ENCODE measurements at places on chromosomes 7 and 10. TPM values are rescaled to one million over a fixed set of nuclear protein-coding genes. Genes with fewer than 3 reads are reported as not detected.

DNA sequence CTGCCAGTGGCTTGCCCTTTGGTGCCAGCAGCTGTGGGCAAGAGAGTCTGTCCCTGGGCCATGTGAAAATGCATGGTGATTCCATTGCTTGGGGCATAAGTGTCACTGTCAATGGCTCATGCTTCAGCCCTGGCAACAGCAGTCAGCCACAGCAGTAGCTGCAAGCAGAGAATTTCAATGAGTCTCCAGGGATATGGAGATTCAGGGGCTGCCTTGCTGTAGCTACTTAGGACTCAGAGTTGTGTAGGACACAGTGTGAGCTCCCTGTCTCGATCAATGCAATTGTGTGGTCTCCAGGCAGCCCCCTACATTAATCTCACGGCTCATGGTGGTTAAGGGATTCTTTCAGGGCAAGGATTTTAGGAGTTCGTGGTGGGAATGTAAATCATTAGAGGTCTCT lies 126.3 kb upstream of the STARD3NL start:
- no peak for DNase-seq

- DNase-seq: no peak
Observed at GRCh38 chr10:128894641-128895040, 572.4 kb upstream of the MGMT start.

DNA sequence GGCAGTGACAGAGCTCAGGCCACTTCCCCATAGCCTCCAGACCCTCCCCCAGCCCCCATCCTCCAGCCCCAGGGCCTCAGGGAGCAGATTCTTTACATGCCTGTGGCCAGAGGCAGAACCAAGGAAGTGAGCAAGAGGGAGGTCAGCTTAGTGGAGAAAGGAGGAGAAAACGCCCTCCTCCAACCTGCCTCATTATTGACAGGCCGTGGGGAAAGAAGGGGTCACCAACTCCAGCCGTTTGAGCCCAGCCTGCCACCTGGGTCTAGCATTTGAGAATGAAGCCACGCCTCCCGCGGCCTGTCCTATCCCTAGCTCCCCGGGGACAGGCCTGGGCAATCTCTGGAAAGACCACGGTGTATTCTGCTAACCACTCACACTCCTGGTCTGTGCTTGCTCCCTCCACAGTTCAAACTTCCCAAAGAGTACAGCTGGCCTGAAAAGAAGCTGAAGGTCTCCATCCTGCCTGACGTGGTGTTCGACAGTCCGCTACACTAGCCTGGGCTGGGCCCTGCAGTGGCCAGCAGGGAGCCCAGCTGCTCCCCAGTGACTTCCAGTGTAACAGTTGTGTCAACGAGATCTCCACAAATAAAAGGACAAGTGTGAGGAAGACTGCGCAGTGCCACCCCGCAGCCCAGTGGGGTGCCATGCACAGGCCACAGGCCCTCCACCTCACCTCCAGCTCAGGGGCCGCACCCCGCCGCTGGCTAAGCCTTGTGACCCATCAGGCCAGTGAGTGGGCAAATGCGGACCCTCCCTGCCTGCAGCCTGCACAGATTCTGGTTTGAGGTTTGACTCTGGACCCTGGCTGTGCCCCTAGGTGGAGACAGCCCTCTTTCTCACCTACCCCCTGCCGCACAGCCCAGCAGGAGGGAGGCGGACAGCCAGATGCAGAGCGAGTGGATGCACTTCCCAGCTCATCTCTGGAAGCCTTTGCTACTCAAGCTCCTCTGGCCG lies 14.3 kb upstream of the TRIM8 start:
- no peak for DNase-seq

DNA sequence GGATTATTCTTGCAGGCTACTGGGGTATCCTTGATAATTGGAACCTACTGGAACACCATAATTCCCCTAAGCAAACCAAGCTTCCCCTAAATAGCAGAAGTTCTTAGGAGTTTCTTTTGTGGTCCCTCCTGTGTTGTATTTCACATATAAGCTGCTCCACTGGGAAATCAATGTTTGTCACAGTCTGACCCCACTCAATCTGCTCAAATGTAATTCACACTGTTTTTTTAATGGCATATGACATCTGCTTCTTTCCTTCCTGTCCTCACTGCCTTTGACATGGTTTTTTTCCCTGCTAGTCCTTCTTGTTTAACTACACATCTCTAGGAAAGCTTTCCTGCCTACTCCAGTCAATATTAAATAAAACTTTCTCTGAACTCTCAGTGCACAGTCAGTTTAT lies 1.8 kb upstream of the PTPRZ1 start:
- DNase-seq: no peak

GRCh38 chr10:132172091-132173066 lies 14.4 kb upstream of the DPYSL4 start:
- no peak for DNase-seq

- no peak for DNase-seq
Observed at GRCh38 chr10:29976134-29976533, 83.3 kb downstream of the JCAD start.

DNA sequence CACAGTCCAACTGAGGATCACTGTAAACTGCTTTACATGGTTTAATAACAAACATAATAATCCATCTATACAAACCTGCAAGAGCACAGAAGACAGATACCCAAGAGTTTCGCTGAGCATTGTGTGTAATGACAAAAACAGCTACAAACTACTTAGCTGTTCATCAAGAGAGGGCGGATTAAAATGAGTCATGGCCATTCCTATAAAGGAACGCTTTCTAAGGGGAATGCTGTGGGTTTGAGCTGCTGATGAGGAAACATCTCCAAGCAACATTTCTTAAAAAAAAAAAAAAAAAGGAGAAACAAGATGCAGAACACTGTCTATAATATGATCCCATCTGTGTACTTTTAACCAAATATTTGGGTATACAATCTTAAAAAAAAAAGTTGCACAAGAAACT lies 33.8 kb downstream of the VOPP1 start:
- no peak for DNase-seq

Gene PROSER2
- 0.54 TPM for polyA plus RNA-seq

Gene UNC5B
- polyA plus RNA-seq: 0.27 TPM

- DNase-seq: no peak
Observed at GRCh38 chr10:74328388-74328787, 177.4 kb downstream of the ADK start.

GRCh38 chr10:127133672-127134500 lies 62.5 kb downstream of the INSYN2A start:
- no peak for DNase-seq

GRCh38 chr10:68362590-68362989 lies 29.9 kb upstream of the PBLD start:
- no peak for DNase-seq

GRCh38 chr10:9056521-9056920 lies 1002.0 kb downstream of the GATA3 start:
- no peak for DNase-seq

DNA sequence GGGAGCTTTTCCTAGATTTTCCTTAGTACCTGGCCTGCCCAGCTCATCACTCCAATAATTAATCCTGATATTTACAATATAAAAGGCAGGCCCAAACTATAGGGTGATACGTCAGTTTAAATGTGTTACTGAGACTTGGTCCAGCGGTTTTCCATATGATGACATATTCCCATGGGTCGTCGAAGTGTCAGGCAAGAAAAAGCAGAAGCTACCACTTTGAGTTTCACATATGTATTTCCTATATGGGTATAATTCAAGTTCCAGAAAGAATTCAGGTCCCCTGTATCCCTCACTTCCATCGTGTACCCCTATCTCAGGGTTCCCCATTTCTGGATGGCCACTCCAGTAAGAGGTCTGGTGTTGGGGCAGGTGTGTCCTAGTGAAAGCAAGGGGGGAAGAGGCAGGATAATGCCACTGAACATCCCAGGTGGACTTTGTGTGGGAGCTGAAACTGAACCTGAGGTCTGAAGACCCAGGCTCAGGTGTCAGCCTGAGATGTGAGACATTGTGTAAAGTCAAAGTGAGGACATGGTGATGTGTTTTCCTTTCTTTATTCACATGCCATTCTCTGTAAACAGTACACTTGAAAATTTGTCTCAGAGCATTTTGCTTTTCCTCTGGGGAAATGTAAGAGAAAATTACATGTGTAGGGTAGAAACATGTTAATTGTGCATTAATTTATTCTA lies 167.8 kb downstream of the PLXDC2 start:
- DNase-seq: no peak

Gene AS3MT
- 1.6 TPM for polyA plus RNA-seq

DNA sequence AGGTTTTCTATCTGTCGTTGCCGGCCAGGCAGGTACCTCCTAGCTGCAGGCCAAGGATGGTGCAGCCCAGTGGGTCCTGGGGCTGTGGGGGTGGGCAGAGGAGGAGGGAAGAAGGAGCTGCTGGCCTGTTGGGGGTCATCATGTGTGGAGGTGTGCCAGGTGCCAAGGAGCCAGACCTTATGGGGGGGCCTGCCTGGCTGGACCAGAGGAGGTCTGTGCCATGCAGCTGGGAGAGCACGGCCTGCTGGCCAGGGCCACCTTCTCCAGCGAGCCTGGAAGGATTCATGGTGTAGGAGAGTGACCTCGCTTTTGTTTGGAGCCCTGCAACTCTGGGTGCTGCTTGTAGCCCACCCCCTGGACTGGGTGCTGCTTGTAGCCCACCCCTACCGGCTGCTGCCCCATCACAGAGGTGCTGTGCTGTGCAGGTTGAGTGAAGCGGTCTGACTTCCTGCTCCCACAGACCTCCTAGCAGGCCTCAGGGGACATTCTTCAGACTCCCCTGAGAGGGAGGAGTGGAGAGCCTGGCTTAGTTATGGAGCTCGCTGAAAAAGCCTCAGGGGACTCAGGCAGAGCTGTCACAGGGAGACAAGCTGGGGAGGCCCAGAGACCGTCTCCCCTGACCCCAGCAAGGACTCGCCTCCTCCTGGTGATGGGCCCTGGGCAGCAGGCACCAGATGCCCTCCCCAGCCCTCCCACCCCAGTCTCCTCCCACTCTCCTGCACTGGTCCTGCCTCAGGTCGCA lies 67.7 kb upstream of the AQP1 start:
- no peak for DNase-seq

DNA sequence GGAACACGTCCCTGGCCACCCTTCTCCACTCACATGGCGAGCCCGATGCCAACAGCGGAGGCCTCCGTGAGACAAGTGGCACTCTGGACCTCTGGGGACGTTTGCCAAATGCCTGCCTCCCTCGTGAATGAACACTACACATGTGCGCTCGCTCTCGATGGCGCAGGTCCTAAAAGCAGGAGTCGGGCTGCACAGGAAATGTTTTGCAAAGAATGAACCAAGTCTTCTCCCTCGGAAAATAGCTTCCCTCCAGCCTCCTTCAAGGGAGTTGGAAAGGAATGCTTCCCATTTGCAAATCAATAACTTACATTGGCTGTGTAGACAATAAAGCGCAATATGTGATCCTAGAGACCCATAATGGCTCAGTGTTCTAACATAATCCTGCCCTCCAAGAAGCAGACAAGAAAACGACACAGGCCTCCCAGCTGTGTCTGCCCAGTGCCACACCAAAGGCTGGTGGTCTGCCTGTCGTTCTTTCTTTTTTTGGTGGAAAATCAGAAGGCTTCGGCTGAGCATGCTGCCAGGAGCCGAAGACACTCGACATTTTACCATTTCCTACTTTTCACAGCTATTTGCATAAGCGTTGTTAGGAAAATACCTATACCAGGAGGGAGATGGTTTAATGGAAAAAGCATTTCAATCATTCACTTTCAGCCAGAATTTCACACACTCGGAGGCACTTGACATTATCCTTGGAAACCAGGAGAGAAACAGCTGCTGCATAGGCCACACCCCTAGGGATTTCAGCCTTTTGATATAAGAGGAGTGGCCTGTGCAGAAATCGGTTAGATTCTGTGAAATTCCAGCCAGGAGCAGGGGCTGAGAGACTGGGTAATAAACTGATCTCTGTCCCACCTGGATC lies 38.4 kb downstream of the ATXN7L1 start:
- DNase-seq: peak; percentile 14

- no peak for DNase-seq
Observed at GRCh38 chr7:5396542-5396941, 27.1 kb downstream of the TNRC18 start.

DNA sequence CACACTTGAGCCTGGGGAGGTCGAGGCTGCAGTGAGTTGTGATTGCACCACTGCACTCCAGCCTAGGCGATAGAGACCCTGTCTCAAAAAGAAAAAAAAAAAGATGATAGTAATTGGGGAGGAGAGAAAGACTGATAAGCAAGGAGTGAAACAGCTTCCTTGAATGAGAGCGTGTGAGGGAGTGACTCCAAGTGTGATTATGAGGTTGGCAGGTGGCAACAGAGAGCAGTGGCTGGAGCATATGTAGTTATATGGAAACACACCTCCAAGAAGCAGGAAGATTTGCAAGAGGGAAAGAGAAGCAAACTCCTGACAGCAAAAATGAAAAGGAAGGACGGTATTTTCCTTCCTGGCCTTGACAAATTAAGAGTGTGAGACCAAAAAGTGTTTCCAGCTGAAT lies 50.4 kb downstream of the VKORC1L1 start:
- DNase-seq: peak; percentile 12

Gene GNA12
- 9.7 TPM for polyA plus RNA-seq

GRCh38 chr10:42654419-42654818 lies 16.0 kb upstream of the ZNF33B start:
- peak; percentile 45 for DNase-seq

GRCh38 chr7:44267719-44268421 lies 57.5 kb downstream of the CAMK2B start:
- no peak for DNase-seq

DNA sequence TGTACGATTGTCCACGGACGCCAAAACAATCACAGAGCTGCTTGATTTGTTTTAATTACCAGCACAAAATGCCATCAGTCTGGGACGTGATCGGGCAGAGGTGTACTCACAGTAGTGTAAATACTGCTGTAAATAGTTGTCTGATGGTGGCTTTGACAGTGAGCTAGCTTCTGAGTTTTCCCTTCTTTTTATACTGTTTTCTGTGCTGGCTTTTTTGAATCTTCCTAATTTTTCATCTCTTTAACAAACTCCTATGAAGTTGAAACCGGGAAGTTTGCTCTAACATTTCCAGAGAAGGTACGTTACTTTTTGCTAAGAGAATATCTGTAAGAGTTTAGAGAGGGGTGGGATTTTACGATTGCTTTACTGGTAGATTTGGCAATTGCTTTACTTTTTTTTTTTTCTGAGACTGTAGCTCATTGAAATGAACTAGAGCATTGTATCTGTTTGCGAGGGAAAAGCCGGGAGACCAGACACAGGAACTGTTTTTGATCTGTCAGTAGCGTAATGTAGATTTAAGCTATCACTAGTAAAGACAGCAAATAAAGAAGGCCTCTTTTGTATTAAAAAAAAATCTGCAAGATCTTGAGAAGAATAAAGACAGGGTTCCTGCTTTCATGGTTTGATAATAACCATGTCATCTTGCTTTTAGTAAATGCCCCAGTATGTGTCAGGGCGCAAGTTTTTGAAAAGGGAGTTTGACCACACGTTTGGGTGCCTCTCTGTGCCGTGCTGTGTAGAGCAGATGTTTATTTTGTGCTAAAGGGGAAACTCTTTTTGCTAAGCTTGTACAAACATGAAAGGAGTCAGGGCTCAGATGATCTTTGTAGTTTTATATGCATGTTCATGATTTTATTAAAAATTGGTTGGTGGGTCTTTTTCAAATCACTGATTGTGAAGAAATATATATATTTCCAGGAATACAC lies 712 bp downstream of the FOXP2 start:
- peak; percentile 21 for DNase-seq

Gene SLC18A3
- 2.7 TPM for polyA plus RNA-seq

- DNase-seq: peak; percentile 74
Observed at GRCh38 chr10:3902809-3903410, 117.9 kb upstream of the KLF6 start.

Data from small intestine (tissue), 16 donors.